Astrocyte (in vitro differentiated cells and primary cell): ENCODE measurements at places on chromosomes 5 and 9. TPM values are rescaled to one million over a fixed set of nuclear protein-coding genes. Genes with fewer than 3 reads are reported as not detected.

DNA sequence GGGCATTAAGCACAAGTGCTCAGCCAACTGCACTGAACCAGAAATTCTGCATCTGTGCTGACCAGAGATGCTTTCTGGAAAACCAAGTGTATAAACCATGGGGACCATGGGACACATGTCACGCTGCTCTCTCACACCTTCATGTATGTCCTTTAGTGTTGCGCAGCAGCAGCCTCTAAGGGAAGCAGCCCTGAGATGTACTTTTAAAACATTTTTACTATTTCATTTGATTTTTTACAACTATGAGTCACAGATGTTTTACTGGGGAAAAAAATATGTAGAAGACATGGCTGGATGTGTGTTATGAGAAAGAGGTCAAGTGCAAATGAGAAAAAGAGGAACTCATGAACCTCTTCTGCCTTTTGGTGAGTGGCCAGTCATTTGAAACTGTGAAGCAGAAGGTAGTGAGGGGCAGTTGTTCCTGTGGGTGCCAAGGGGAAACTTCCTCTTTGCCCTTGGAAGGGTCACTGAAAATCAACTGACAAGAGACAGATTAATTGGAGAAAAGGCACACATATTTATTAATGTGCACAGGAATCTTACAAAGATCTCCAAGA lies 31.4 kb upstream of the SYK start:
- no peak for DNase-seq

- no peak for DNase-seq
Observed at GRCh38 chr9:110206389-110206788, 1.6 kb downstream of the C9orf152 start.

DNA sequence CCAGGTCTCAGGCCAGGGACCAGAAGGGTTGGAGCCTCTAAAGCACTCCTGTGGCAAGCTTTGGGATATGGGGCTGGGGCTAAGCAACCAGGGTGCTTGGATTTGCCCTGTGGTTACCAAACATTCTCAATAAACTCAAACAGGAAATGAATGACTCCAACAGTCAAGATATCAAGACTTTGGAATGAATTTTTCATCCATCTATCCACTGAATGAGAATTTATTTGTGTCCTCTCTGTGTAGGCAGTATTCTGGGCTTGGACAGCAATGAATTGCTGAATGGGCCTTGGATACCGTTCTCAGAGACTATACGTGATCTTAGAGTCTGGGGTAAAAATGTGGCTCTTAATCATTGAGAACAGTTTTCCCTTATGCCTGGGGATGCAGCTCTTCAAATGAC lies 212.5 kb downstream of the DAB2IP start:
- peak; percentile 41 for DNase-seq

- DNase-seq: peak; percentile 36
Observed at GRCh38 chr5:9212605-9213004, 333.3 kb downstream of the SEMA5A start.

- DNase-seq: peak; percentile 48
Observed at GRCh38 chr5:132268769-132269551, 11.5 kb downstream of the PDLIM4 start.

- DNase-seq: peak; percentile 69
Observed at GRCh38 chr5:93164690-93165089, 416.3 kb downstream of the NR2F1-AS1 start.

DNA sequence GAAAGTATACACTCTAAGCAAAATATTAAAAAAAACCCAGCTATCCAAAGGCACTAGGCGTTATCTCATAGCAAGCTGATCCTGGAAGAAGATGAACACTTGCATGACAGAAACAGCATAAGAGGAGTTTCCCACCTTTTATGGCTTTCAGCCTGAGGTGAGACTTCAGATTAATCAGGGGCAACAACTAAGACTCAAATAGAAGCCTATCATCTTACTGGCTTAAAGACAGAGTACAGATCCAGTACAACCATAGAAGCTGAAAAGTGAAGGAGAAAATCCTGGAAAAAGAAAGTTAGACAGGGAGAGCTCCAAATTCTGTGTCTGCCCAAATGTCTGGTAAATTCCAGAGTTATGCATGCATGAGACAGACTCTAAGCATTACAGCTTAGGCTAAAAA lies 360.8 kb upstream of the KCNN2 start:
- DNase-seq: no peak

- DNase-seq: no peak
Observed at GRCh38 chr5:159901308-159901707, 15.0 kb upstream of the ADRA1B start.

- no peak for DNase-seq
Observed at GRCh38 chr9:95551406-95551805, 34.6 kb upstream of the PTCH1 start.

GRCh38 chr5:36720688-36721087 lies 114.3 kb downstream of the SLC1A3 start:
- no peak for DNase-seq

DNA sequence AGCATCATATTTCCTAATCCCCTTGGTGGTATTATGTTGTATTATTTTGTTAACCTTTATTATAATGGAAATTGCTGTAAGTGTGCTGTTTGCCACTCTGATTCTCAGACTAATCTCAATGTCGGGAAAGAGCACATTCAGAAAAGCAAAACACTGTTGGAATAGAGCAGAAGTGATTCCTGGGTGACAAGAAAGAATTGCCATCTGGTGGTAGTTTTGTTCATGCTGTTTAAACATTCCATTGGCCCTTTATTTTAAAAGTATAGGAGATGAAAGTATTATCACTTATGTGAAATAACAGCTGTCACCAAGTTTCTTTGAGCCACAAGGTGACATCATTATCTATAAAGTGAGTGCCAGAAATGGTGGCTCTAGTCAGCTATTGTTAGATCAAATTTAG lies 301.3 kb upstream of the SGCD start:
- no peak for DNase-seq

DNA sequence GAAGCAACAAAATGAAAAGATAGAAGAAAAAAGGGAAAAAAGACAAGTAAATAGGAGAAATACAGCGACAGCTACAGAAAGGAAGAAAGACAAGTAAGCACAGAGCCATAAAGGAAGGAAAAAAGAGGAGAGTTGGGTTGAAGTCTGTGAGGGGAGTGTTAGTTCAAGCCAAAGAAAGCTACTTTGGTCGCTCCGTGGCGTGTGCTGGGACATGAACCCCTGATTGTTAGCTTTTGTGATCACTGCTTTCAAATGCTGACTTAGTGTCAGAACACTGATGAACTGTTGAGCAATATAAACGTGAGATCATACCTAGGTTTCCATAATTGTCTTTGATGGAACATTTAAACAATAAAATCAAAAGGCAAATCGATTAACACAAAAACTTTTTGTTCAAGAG lies 370.1 kb downstream of the TMEM161B start:
- DNase-seq: no peak

DNA sequence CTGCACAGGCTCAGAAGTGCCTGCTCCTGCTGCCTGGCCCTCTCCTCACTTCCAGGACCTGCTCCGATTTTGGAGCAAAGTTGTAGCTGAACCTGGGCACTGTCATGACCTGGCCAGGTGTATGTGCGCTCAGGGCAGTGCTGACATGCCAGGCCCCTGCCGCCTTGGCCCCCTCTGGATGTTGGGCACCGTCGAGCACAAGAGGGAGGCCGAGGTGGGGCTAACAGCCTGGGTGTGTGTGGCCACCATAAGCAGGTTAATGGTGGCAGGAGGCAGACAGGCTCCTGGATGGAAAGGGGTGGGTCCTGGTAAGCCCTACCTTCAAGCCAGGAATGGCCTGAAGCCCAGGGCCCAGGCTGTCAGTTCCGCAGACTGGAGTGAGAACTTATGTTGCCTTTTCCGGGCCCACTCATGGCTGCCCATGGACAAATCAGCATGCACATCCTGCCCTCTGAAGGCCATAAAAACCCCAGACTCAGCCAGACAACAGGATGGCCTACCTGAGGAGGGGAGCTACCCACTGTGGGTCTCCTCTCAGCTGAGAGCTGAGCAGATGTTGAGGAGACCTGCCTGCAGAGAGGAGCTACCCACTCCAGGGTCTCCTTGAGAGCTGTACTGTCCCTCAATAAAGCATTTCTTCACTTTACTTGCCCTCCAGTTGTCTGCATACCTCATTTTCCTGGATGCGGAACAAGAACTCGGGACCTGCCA lies 66.2 kb downstream of the NACC2 start:
- no peak for DNase-seq

DNA sequence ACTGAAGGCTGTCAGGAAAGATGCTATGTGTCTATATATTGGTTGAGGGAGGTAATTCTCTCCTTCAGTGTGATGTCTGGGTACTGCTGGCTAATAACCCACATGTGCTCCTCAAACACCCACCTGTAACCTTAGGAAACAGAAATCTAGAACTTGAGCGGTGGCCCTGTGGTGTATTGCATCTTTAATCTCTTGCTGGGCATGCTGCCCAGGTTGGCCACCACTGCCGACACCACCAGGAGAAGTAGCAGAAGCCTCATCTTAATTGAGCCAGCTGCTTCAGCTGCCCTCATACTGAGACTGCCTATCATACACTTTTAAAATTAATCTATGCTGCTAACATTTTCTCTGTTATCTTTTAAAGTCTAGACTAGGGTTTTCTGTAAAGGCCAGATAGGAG lies 103.5 kb upstream of the C5orf63 start:
- no peak for DNase-seq

DIPK1B gene
- total RNA-seq: 22.4 and 23.2 TPM in 2 replicates

NDUFB6 gene
- 56.1 and 56.7 TPM in 2 replicates for total RNA-seq

PCDHA12 gene
- total RNA-seq: 13.8 and 16.0 TPM in 2 replicates

ST6GALNAC4 gene
- 14.5 and 21.7 TPM in 2 replicates for total RNA-seq

CCDC180 gene
- total RNA-seq: 2.2 and 3.5 TPM in 2 replicates

PALM2AKAP2 gene
- total RNA-seq: 58.1 and 61.3 TPM in 2 replicates
